ENCODE measurements at places on chromosomes 7 and 10. TPM values are rescaled to one million over a fixed set of nuclear protein-coding genes. Genes with fewer than 3 reads are reported as not detected.

GRCh38 chr7:16421333-16422102 lies at the start of gene CRPPA:
Gene CRPPA (minus strand): TSS chr7:16421538. CDS start chr7:16421322, 216 bp downstream.
- DNase-seq: peak; percentile 15

PTF1A gene
- total RNA-seq: not detected

DNA sequence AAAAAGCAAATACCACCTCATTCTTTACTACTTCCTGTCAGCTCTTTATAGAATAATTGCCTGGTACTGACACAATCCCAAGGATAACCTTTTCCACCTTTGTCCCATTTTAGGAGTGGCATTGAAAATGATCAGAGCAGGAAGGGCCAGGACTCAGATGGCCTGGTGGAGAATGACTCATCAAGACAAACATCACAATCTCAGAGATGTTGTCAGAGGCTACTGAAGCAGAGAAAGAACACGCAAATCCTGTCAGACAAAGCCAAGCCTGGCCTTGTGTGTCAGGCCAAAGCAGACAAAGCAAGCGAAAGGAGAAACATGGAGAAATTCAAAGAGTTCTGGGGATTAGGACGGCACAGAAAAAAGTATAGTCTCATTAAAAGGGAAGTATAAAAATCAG lies 40.9 kb downstream of the NSUN6 start:
- DNase-seq: peak; percentile 66

GRCh38 chr10:76735866-76736265 lies 901.7 kb downstream of the KCNMA1 start:
- no peak for DNase-seq

GRCh38 chr10:16987976-16988610 lies 141.5 kb downstream of the CUBN start:
- DNase-seq: no peak

All from NCI-H460 (cell line).